Endodermal cell (in vitro differentiated cells): ENCODE measurements at places on chromosomes 1 and 21. TPM values are rescaled to one million over a fixed set of nuclear protein-coding genes. Genes with fewer than 3 reads are reported as not detected.

DNA sequence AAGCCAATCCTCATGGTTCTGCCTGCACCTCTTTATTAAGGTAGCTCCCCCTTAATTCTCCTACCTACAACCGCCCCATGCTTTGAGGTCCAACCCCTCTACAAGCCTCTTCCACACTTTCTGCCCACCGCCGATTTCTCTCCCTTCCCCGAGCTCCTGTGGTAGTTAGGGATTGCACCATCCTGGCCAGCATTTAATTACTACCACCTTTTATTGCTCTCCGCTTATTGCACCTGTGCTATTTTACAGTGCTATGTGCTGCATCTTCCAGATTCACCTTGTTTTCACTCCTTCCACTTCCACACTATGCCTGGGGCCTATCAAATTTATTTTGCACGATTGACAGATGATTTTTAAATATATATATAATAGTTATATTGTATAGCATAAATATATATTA is 29.3 kb upstream of the DNAJC11 start:
- DNase-seq = no peak

- no peak for DNase-seq
Measured at GRCh38 chr1:219788091-219788490, 140.3 kb downstream of the SLC30A10 start.

GRCh38 chr1:173414539-173415226 is 62.5 kb upstream of the PRDX6 start:
- DNase-seq = no peak

Gene DISP3
- total RNA-seq = 7.6 to 13.6 TPM (median 11.6 TPM) in 3 replicates
